ENCODE measurements at places on chromosomes 13 and 19.
A peak's percentile ranks its signal among the peaks of the same experiment; 100 is the strongest.

- no peak for DNase-seq
These were observed 6.3 kb downstream of the PMIS2 start for GRCh38 chr19:35592226-35592625.

GRCh38 chr19:21587549-21587948, 82.1 kb downstream of the ZNF429 start:
- DNase-seq: no peak

GRCh38 chr19:48967346-48968178, 2.5 kb downstream of the FTL start:
- no peak for DNase-seq

DNA sequence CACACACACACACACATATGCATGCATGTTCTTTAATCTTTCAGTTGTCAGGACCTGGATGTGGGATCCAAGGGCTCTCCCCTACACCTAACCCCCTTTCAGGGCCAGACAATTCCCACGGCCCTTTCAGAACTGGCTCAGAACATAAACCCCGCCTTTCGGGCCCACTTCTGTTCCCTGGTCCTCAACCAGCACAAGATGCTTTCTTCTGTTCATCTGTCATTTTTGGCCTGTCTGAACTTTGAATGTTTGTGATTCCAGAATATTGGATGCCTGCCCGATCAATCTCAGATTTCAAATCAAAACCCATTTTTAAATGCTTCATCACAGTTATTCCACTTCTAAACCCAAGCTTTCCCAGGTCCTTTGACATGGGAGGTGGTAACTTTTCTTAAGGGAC, 167.3 kb downstream of the USP12 start:
- DNase-seq: no peak

DNA sequence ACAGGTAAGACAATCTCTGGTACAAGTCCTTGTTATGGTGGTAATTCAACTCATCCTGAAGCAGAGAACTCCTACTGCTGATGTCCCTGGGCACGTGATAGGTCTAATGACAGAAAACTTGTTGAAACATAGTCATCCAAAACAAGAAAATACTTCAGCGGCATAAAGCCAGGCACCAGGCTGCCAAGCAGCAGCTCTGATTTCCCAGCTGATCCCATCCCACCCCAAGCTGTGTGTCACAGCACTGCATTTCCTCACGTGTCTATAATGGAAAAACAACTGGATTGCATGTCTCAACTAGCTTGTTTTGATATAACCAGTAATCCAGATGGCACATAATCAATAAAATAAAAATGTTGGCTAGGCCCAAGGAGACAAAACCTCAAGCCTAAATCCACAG, 64.8 kb downstream of the MIPEP start:
- DNase-seq: no peak

- no peak for DNase-seq
These were observed 252.4 kb downstream of the UQCRFS1 start for GRCh38 chr19:28960586-28960985.

- no peak for DNase-seq
These were observed 2.9 kb downstream of the LAMP1 start for GRCh38 chr13:113299951-113300350.

- no peak for DNase-seq
These were observed 23.2 kb downstream of the CABP5 start for GRCh38 chr19:48020686-48021085.

DNA sequence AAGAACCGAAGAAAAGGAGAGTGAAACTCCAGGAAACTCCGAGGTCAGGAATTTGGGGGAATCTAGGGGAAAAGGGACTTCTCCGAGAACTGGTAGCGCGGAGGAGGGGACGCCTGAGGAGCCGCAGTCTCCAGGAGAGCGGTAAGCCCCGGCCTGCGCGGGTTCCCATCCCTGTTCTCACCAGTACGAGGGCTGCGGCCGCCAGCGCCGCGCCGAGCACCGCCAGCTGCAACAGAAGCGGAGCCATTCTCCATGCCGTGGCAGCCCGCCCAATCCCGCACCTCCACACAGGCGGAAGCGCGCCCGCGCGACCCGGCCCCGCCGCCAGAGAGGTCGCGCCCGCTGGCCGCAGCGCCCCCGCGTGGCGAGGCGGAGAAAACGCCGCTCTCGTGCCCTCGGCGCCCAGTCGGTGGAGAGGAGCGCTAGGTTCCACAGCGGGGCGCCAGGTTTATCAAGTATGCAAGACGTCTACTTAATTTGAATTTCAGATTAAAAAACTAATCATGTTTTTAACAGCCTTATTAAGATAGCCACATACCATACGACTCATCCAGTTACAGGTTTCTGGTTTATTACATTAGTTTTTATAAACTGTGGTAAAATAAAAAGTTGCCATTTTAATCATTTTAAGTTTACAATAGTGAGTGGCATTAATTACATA, at the start of gene ALG5:
TSS of gene ALG5 (minus strand) at position 287 of the 661 bp plus-strand sequence. CDS start at position 247, 40 bp downstream.
- DNase-seq: peak; percentile 88

GRCh38 chr19:41705393-41706174, 2.8 kb upstream of the CEACAM5 start:
- no peak for DNase-seq

Data from stimulated activated CD8-positive, alpha-beta memory T cell treated with anti-CD3 and anti-CD28 coated beads, Interleukin-4, amount 100 ng/mL, for 1 hour (primary cell).